ENCODE measurements at places on chromosomes 7 and 10.

- H3K4me1 ChIP-seq, result no peaks in the 10 kb centered on the region
- no peak overlapping the region for H3K4me3 ChIP-seq
Measured at GRCh38 chr7:480531-481218, 39.0 kb downstream of the PDGFA start.

DNA sequence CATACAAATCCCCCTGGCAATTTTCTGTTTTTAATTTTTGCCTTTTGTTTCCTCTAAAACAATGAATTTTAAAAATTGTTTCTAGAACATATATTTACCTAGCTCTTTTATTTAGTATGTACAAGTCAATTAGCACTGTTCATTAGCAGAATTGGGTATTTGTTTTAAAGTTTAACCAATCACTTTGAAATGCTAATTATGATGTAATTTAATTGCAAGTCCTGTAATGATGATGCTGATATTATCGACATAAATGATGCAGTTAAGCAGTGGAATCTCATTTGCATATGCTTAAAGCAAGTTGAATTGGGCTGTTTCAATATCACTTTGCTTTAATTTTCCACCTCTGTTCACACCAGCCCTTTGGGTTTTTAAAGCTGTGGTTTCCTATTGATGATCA lies 2.7 kb downstream of the FOXP2 start:
- H3K4me1 ChIP-seq, result no peaks in the 10 kb centered on the region
- no peaks in the 10 kb centered on the region for H3K27me3 ChIP-seq
- no peak for DNase-seq
- H3K36me3 ChIP-seq, result no peaks in the 10 kb centered on the region
- H3K4me3 ChIP-seq, result no peak overlapping the region

DNA sequence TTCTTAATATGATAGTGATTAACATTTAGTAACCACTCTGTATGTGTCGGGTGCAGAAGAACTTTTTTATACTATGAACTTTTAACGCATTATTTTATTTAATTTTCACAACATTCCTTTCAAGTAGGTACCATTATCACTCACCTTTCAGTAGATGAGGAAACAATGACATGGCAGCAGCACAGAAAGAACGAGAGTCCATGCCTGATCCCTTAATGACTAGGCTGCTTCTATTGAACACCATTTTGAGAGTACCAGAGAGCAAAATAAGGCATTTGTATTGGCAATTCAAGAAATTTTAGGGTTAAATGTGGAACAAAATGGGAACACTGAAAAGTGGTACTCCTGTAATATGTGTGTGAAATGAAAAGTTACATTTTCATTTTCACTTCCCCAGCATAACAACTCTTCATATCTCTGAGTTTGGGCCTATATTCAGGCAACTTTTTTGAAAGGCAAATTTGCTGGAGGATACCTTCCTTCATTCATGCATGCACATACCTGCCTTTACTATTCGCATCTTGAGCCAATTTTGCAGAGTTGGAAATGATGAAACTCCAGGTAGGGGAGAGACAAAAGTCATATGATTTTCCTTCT lies 12.8 kb downstream of the LRRN3 start:
- H3K27ac ChIP-seq, result peak overlapping the region; percentile 82
- peaks cover 68% of the 10 kb centered on the region for H3K36me3 ChIP-seq
- peak overlapping the region; percentile 41 for H3K4me3 ChIP-seq
- peaks cover 84% of the 10 kb centered on the region for H3K4me1 ChIP-seq

- no peak overlapping the region for H3K27ac ChIP-seq
- no peak overlapping the region for H3K4me3 ChIP-seq
- no peaks in the 10 kb centered on the region for H3K4me1 ChIP-seq
- no peaks in the 10 kb centered on the region for H3K27me3 ChIP-seq
- no peaks in the 10 kb centered on the region for H3K36me3 ChIP-seq
- no peak for DNase-seq
Measured at GRCh38 chr10:54434782-54435181, 366.2 kb downstream of the PCDH15 start.

DNA sequence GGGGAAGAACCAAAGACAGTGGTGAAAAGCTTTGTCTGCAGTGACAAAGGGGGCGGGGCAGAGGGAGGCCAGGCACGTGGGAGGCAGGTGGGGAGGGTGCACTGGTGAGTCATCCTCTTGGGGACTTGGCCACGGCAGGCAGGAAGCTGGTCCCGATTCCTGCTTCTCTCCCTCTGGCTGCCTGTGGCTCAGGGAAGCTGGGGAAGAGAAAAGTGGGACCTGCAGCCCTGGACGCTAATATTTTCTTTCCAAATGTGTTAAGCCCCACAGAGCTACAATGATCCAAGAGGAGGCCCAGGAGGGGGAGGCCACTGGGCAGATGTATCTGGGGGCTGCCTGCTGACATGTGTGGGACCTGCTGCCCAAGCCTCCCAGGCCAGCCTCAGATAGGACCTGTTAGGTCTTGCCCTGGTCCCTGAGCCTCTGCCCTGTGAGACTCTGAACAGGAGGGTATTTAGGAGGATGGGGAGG lies 231.8 kb downstream of the KCNMA1 start:
- peaks cover 5% of the 10 kb centered on the region for H3K27me3 ChIP-seq
- H3K36me3 ChIP-seq, result no peaks in the 10 kb centered on the region
- H3K4me3 ChIP-seq, result no peak overlapping the region
- H3K4me1 ChIP-seq, result no peaks in the 10 kb centered on the region

- H3K4me3 ChIP-seq, result no peak overlapping the region
- H3K27me3 ChIP-seq, result peaks cover 11% of the 10 kb centered on the region
- no peak for DNase-seq
- no peak overlapping the region for H3K27ac ChIP-seq
Measured at GRCh38 chr7:4129481-4130122, 552.5 kb upstream of the FOXK1 start.

GRCh38 chr7:14400271-14400670 lies 410.8 kb upstream of the ETV1 start:
- H3K36me3 ChIP-seq, result no peaks in the 10 kb centered on the region

DNA sequence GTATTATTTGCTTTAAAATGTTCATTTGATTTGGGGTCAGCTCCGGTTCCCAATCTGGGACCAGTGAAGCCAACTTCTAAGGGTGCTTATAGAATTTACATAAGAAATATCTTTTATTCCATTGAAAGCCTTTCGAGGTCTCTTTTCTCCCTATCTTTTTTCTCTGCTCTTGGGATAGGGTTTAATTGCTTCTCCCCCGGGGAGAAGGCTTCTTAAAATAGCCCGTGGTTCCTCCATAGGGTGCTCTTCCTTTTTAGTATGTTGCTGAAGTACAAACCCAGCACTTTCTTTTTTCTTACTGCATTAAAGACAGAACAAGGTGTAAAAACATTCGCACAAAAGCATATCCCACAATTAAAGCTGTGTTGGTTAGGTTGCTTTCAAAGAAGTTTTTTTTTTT lies 107.5 kb downstream of the POU6F2 start:
- DNase-seq, result no peak
- H3K27ac ChIP-seq, result no peak overlapping the region
- no peaks in the 10 kb centered on the region for H3K36me3 ChIP-seq
- H3K27me3 ChIP-seq, result peaks cover 10% of the 10 kb centered on the region
- H3K4me1 ChIP-seq, result no peaks in the 10 kb centered on the region

- H3K27ac ChIP-seq, result peak overlapping the region; percentile 100
- peaks cover 54% of the 10 kb centered on the region for H3K4me1 ChIP-seq
- H3K36me3 ChIP-seq, result peaks cover 64% of the 10 kb centered on the region
- peaks cover 2% of the 10 kb centered on the region for H3K27me3 ChIP-seq
Measured at GRCh38 chr10:97428572-97428981, 2.6 kb downstream of the PGAM1 start.

GRCh38 chr7:149171892-149172533 lies 23.3 kb upstream of the ZNF282 start:
- no peaks in the 10 kb centered on the region for H3K27me3 ChIP-seq
- peaks cover 2% of the 10 kb centered on the region for H3K4me1 ChIP-seq
- peaks cover 31% of the 10 kb centered on the region for H3K36me3 ChIP-seq
- H3K4me3 ChIP-seq, result no peak overlapping the region

GRCh38 chr7:103851357-103851756 lies 138.1 kb downstream of the RELN start:
- H3K4me3 ChIP-seq, result no peak overlapping the region
- H3K27me3 ChIP-seq, result no peaks in the 10 kb centered on the region
- H3K4me1 ChIP-seq, result no peaks in the 10 kb centered on the region
- no peak overlapping the region for H3K27ac ChIP-seq
- no peak for DNase-seq

GRCh38 chr7:80318081-80318480 lies 183.4 kb downstream of the GNAI1 start:
- H3K4me1 ChIP-seq, result no peaks in the 10 kb centered on the region
- H3K27me3 ChIP-seq, result no peaks in the 10 kb centered on the region
- DNase-seq, result no peak
- H3K27ac ChIP-seq, result no peak overlapping the region
- H3K4me3 ChIP-seq, result no peak overlapping the region

DNA sequence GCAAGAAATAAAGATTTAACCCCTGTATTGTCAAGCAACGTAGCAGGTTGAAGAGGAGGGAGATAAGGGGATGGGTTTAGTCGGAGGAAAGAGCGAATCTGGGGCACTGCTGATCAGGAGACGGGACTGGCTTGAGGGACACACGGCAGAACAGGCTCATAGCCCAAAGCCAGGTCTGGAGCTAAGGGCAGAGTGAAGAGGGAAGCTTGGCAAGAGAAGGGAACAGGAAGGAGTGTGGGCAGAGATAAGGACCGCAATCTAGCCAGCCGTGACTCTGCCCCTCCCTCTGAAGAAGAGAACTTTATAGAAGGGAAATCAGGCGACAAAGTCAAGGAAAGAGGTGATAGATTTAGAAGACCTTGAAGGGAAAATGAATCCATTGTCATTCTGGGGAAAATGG lies 67.6 kb downstream of the CAV1 start:
- peaks cover 40% of the 10 kb centered on the region for H3K27me3 ChIP-seq
- DNase-seq, result no peak
- peaks cover 23% of the 10 kb centered on the region for H3K4me1 ChIP-seq
- no peaks in the 10 kb centered on the region for H3K36me3 ChIP-seq
- no peak overlapping the region for H3K4me3 ChIP-seq
- H3K27ac ChIP-seq, result no peak overlapping the region

- peak; percentile 13 for DNase-seq
- H3K4me1 ChIP-seq, result peaks cover 59% of the 10 kb centered on the region
- no peaks in the 10 kb centered on the region for H3K27me3 ChIP-seq
- H3K4me3 ChIP-seq, result peak overlapping the region; percentile 98
- H3K27ac ChIP-seq, result peak overlapping the region; percentile 93
Measured at GRCh38 chr7:138000081-138000701, 1.7 kb downstream of the CREB3L2 start.

GRCh38 chr10:50469778-50470193 lies 154.0 kb downstream of the SGMS1 start:
- DNase-seq, result no peak
- no peak overlapping the region for H3K27ac ChIP-seq
- H3K4me3 ChIP-seq, result no peak overlapping the region
- H3K4me1 ChIP-seq, result peaks cover 65% of the 10 kb centered on the region

DNA sequence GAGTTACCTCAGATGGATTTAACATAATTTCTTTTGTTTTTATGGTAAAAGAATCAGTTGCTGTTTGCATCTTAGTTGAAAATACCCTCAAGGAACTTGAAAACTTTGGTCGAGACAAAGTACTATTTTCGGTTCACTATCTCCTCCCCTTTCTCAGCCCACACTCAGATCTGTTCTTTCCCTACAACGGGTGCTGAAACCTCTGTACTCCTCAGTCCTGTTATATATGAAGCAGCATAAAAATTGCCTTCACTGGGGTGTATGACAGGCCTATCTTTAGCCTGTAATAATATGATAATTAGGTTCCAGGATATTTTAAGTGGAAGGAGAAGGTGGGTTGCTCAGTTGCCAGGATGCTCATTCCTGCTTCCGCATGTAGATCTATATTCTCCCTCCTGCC lies 105.2 kb upstream of the NOBOX start:
- no peaks in the 10 kb centered on the region for H3K27me3 ChIP-seq
- H3K36me3 ChIP-seq, result no peaks in the 10 kb centered on the region
- H3K4me1 ChIP-seq, result no peaks in the 10 kb centered on the region
- no peak for DNase-seq
- no peak overlapping the region for H3K4me3 ChIP-seq

GRCh38 chr7:24665564-24666294 lies 91.5 kb downstream of the GSDME start:
- H3K36me3 ChIP-seq, result peaks cover 6% of the 10 kb centered on the region
- no peak overlapping the region for H3K27ac ChIP-seq
- H3K4me1 ChIP-seq, result peaks cover 4% of the 10 kb centered on the region
- H3K27me3 ChIP-seq, result no peaks in the 10 kb centered on the region
- peak; percentile 36 for DNase-seq

- no peak for DNase-seq
- no peaks in the 10 kb centered on the region for H3K36me3 ChIP-seq
- H3K27me3 ChIP-seq, result peaks cover 15% of the 10 kb centered on the region
- H3K27ac ChIP-seq, result no peak overlapping the region
Measured at GRCh38 chr10:121722665-121723064, 124.4 kb upstream of the FGFR2 start.

- H3K4me1 ChIP-seq, result no peaks in the 10 kb centered on the region
- no peak overlapping the region for H3K4me3 ChIP-seq
- H3K27me3 ChIP-seq, result no peaks in the 10 kb centered on the region
- H3K27ac ChIP-seq, result no peak overlapping the region
- DNase-seq, result no peak
Measured at GRCh38 chr10:107502229-107502985, 337.9 kb upstream of the SORCS1 start.

- peaks cover 15% of the 10 kb centered on the region for H3K36me3 ChIP-seq
- H3K4me1 ChIP-seq, result peaks cover 99% of the 10 kb centered on the region
- H3K4me3 ChIP-seq, result peak overlapping the region; percentile 68
- DNase-seq, result peak; percentile 56
- peak overlapping the region; percentile 96 for H3K27ac ChIP-seq
Measured at GRCh38 chr10:80500572-80501380, 36.9 kb upstream of the SH2D4B start.

GRCh38 chr7:171364-171904 lies 20.9 kb upstream of the FAM20C start:
- no peaks in the 10 kb centered on the region for H3K36me3 ChIP-seq
- peaks cover 3% of the 10 kb centered on the region for H3K4me1 ChIP-seq
- no peak overlapping the region for H3K27ac ChIP-seq
- no peak for DNase-seq
- H3K4me3 ChIP-seq, result no peak overlapping the region
- H3K27me3 ChIP-seq, result peaks cover 14% of the 10 kb centered on the region
